GM12878 (cell line): ENCODE measurements at places on chromosomes 7 and 10.

GRCh38 chr10:5971315-5971832, 6.0 kb downstream of the IL15RA start:
- no peaks in the 10 kb centered on the region; the same call in 1 of the 2 replicates for H3K36me3 ChIP-seq
- no peak for DNase-seq
- H3K27ac ChIP-seq = peak overlapping the region; percentile 74
- H3K4me3 ChIP-seq = peak overlapping the region; percentile 50

DNA sequence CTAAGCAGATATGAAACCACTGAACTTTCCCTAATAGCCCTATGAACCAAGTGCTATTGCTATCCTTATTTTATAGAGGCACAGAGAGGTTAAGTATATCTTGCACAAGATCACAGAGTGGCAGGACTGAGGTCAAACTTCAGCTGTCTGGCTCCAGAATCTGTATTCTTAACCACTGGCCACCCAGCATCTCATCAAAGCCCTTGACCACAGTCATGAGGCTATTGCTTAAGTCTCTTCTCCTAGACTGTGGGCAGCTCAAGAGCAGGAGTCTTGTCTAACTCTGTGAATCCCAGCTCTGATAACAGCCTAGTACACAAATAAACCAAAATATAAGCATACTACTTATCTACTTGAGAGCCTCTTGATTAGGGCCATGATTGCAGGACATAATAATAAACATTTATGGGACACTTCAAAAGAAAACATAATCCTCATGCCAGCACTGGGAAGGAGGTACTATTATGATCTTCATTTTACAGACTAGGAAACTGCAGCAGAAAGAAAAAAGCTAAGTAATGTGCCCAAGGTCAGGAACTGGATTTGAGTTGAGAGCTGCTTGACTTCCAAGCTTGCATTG, 22.4 kb upstream of the SMC3 start:
- DNase-seq = no peak
- no peak overlapping the region for H3K4me3 ChIP-seq
- H3K27me3 ChIP-seq = no peaks in the 10 kb centered on the region
- no peak overlapping the region for H3K27ac ChIP-seq

DNA sequence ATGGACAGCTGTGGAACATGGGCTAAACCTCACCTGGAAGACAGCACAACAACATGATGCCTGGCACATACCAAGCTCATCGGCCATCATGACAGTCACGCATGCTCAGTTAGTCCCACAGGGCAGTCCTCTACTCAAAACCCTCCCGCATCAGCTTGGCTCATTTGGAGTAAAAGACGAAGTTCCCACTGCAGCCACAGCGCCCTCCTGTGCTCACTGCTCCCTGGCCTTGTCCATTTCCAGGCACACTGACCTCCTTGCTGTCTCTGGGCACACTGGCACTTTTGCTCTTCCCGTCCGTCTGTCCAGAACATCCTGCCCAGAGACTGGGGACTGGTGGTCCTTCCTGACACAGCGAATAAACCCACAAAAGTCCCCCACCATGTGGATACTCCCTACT, 66.2 kb downstream of the LARP4B start:
- H3K36me3 ChIP-seq = peaks cover 33% of the 10 kb centered on the region
- no peak overlapping the region for H3K27ac ChIP-seq
- H3K27me3 ChIP-seq = no peaks in the 10 kb centered on the region
- DNase-seq = no peak

DNA sequence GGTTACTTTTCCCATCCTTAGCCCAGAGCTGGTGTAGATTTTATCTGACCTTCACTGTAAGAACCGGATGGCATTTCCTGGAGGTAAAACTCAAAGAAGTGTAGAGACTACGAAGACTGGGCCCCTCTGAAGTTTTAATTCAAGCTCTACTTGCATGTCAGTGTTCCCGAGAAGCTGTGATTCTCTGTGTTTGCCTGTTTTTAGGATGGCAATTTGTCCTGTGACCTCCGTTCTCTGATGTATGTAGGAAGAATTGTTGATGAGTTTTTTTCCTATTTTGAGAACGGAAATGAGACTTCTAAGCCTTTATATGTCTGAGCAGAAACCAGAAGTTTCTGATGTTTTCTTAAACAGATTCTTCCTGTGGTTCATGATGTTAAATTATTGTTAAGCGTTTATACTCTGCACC, 94.1 kb downstream of the CDCA7L start:
- H3K36me3 ChIP-seq = no peaks in the 10 kb centered on the region
- no peak for DNase-seq
- no peaks in the 10 kb centered on the region for H3K4me1 ChIP-seq
- no peak overlapping the region for H3K27ac ChIP-seq
- no peaks in the 10 kb centered on the region for H3K27me3 ChIP-seq
